ENCODE measurements at places on chromosomes 2 and 18. TPM values are rescaled to one million over a fixed set of nuclear protein-coding genes. Genes with fewer than 3 reads are reported as not detected.

GRCh38 chr2:219709331-219709761 lies 81.9 kb downstream of the SLC4A3 start:
- H3K27me3 ChIP-seq = no peaks in the 10 kb centered on the region
- H3K4me3 ChIP-seq = no peak overlapping the region

DNA sequence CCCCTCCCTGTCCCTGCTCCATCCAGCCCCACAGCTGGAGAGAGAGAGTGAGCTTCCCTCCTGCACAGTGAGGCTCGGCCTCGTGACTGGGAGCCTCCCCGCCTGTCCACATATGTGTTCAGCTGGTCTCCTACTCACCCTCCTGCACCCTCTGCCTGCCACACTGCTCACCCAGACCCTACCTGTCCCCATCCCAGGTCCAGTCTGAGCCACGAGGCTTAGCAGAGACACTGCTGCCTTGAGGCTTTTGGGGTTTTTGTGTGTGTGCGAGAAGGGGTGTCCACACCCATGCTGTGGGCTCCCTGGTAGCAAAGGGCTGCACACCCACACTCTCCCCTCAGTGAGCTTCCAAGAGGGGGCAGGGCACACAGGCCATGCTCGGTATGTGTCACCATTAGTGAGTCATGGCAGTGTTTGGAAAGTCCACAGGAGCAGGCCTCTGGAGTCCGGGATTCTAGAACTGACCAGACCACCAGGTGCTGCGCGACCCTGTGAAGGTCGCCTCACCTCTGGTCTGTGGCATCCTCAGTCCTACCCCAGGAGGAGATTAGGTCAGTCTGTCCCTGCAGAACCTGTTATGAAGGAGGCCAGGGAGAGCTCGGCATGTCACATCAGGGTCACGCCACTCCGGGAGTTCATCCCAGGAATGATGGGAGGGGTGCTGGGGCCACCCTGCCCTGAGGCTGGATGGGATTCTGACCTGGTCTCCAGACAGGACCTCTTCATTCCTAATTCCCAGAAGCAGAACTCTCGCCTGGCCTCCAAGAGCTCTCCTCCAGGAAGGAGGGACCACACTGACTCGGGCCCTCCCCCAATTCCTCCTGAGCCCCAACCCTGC lies 39.9 kb upstream of the SMAD7 start:
- no peak for DNase-seq
- no peaks in the 10 kb centered on the region for H3K36me3 ChIP-seq
- no peak overlapping the region for H3K27ac ChIP-seq
- H3K4me3 ChIP-seq = no peak overlapping the region
- peaks cover 19% of the 10 kb centered on the region for H3K4me1 ChIP-seq

- H3K27ac ChIP-seq = no peak overlapping the region
- DNase-seq = no peak
- H3K4me1 ChIP-seq = peaks cover 13% of the 10 kb centered on the region
- H3K4me3 ChIP-seq = no peak overlapping the region
- H3K36me3 ChIP-seq = no peaks in the 10 kb centered on the region
Observed at GRCh38 chr2:172997031-172997430, 78.6 kb upstream of the MAP3K20 start.

GRCh38 chr2:165196411-165196810 lies 7.4 kb downstream of the SCN3A start:
- no peaks in the 10 kb centered on the region for H3K4me1 ChIP-seq
- no peaks in the 10 kb centered on the region for H3K36me3 ChIP-seq
- no peak overlapping the region for H3K27ac ChIP-seq

- DNase-seq = peak; percentile 40
- H3K36me3 ChIP-seq = no peaks in the 10 kb centered on the region
Observed at GRCh38 chr2:8630676-8631464, 51.0 kb upstream of the ID2 start.

The TMEM200C gene
- total RNA-seq = under 0.01 TPM

The SP9 gene
- total RNA-seq = not detected

The QPCT gene
- 76.0 TPM for total RNA-seq

The RAD51AP2 gene
- not detected for total RNA-seq

All from sigmoid colon (tissue), 7 donors.